GM06990 (cell line): ENCODE measurements at places on chromosomes 2 and 18.

DNA sequence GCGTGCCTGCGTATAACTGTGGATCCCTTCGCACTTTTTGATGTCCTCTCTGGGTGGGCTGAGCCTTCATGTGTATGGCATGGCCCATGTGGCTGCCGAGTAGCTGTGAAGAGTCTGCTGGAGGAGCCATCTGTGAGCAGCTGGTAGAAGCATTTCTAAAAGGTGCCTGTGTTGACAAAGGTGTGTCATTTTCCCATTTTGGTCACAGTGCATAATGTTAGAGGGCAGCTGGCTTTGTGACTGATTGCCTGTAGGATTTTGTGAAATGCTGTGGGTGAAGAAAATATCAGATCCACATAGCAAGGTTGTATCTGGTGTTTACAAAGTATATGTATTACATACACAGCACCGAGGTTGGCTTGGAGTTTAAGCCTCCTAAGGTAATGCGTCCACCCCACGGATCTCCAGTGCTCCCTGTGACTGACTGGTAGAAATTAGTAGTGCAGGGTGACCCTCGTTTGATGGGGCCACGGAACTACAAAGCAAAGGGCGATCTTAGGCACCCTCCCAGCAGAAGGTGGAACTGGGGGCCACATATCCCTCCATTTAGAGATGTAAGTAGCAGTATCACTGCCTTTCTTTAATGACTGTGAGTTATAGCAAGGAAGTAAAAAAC, 16.5 kb downstream of the GATA6 start:
- no peak for DNase-seq

DNA sequence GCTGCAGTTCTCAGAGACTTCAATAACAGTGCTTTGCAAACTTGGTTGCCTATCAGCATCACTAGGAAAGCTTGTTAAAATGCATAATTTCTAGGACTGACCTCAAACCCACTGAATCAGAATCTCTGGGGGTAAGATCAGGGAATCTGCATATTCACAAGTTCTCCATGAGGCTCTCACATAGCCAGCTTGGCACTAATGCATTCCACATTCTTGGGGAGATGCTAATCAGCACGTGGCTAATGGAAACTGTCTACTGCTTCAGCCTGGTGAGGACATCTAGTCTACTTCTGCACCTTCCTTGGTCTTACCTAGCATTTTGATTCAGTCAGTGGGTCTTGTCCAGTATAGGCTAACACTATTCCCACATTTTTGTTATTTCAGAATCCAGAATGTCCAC, 56.3 kb downstream of the RBKS start:
- no peak for DNase-seq

GRCh38 chr2:210189452-210190138, 18.4 kb upstream of the KANSL1L start:
- DNase-seq = no peak

DNA sequence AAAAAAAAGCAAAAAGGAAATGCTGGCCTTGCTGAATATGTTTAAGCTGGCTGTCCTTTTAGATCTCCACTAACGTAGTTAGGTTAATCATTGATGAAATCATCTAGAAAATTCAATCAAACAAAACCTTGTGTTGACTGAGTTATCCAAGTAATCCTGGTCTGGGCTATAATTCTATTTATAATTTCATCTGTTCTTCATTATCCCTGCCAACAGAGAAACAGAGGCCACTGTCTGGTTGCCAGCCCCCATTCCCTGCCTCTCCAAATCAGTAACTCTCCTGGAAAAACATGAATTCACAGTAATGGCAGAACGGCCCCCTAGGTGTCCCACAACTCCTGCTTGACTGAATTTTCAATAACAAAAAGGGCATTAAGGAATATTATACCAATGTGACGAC, 24.6 kb downstream of the DOCK10 start:
- no peak for DNase-seq

GRCh38 chr2:84832772-84833461, 48.0 kb downstream of the TRABD2A start:
- DNase-seq = peak; percentile 18

DNA sequence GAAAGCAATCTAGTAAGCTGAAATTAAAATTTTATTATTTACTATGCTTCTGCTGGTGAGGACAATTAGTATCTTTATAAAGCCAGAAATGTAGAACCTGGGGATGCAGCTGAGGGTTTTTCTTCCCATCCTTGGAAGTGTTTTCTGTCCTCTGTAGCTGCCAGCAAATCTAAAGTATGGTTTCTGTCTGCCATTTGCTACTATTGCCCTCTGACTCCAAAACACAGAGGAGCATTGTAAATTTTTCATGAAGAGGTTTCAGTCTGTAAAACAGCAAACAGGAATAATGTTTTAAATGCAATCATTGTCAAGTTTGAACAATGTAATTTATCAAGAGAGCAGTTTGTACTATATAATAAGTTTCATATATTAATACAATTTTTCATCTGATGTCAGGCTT, 258.8 kb downstream of the ZNF407 start:
- DNase-seq = no peak

- DNase-seq = no peak
Observed at GRCh38 chr2:211455216-211455841, 898.9 kb downstream of the CPS1 start.

DNA sequence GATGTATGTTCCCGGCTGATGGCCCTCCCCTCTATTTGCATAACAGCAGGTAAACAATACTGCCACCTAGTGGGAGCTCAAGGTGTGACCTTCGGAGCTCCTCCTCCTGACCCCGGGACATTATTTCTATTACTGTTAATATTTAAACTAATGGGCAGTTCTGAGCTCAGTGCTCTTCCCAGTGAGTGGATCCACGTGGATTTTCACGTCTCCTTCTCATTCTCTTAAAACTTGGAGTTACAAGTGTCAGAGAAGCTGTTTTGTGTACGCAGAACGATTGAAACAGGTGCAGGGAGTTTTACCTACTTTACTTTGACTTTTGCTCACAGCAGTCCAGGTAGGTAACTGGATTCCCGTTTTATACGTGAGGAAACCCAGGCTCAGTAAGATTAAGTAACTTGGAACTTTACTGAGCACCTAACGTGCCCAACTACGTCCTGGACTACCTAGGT, 127.3 kb downstream of the PRKCE start:
- DNase-seq = no peak

GRCh38 chr18:76444446-76445105, 50.5 kb downstream of the ZNF516 start:
- no peak for DNase-seq

GRCh38 chr2:14535156-14535555, 97.4 kb upstream of the LRATD1 start:
- DNase-seq = no peak

- no peak for DNase-seq
Observed at GRCh38 chr18:35197296-35197695, 43.5 kb upstream of the ZNF397 start.

- DNase-seq = no peak
Observed at GRCh38 chr2:134139611-134140010, 114.3 kb upstream of the MGAT5 start.

- no peak for DNase-seq
Observed at GRCh38 chr2:217788669-217789002, 214.2 kb downstream of the TNS1 start.

DNA sequence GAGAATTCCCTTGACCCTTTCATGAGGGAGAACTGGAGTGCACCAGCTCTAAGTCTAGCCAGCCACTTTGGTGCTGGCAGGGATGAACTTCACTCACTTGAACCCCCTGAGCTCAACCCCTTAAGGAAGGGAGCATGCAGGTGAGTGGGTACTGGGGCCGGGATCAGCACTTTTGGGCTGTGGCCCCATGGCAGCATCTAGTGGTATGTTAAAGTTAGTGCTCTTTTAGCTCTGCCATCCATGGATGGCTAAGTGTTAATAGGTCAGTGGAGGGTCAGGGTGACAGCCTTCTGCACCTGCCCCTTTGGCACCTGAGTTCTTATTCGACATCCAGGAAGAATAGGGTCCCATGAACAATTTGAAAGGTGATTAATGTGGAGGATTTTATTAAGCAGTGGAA, 689.0 kb upstream of the FSHR start:
- no peak for DNase-seq

- no peak for DNase-seq
Observed at GRCh38 chr18:56812674-56813073, 161.5 kb downstream of the WDR7 start.

DNA sequence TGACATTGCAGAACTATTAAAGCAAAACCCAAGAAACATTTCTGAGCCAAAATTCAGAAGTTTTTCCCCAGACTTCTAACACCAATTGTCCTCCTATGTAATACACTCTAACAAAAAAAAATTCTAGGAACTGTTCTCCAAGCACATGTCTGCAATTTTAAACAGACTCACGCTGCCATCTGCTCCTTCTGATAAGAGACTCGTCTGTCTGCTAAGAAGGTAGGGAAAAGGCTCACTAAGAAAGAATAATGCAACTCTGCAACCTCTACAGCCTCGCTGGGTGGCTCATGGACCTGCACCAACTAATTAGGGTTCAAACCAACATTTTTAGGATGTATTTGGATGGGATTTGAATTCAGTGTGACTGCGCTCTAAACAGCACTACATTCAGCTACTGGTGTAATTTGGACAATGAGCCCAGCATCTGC, 366.5 kb downstream of the DSC3 start:
- no peak for DNase-seq
